Body of pancreas (tissue), 4 donors: ENCODE measurements at places on chromosomes 5 and 9. TPM values are rescaled to one million over a fixed set of nuclear protein-coding genes. Genes with fewer than 3 reads are reported as not detected.
A peak's percentile ranks its signal among the peaks of the same experiment; 100 is the strongest.

ITK gene
- total RNA-seq, result 2.6 TPM

LIX1 gene
- total RNA-seq, result not detected

DNA sequence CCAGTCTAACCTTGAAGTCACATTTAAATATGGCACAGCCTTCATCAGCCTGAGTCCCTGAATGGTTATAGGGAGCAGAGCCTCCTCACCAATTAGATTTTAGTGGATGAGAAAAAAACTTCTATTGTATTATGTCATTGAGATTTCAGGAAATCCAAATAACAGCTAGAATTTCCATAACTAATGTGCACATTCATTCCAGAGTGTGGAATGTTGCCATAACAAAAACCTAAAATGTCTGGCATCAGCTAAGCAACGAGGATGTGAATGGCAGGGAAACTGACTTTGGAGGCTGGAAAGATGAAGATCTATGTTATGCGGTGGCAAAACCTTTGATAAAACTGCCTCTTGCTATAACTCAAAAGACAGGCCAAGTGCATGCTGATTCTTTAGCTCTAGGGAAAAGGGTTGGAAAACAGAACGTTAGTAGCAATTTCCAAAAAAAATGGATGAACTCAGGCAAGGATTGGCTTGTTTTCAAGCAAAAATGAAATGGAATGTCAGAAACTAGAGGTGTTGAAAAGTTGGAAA lies 91.3 kb upstream of the NFIB start:
- no peaks in the 10 kb centered on the region for H3K4me1 ChIP-seq
- no peak for DNase-seq
- H3K36me3 ChIP-seq, result no peaks in the 10 kb centered on the region
- H3K27ac ChIP-seq, result no peak overlapping the region
- no peak overlapping the region for H3K4me3 ChIP-seq
- no peaks in the 10 kb centered on the region for H3K27me3 ChIP-seq

DNA sequence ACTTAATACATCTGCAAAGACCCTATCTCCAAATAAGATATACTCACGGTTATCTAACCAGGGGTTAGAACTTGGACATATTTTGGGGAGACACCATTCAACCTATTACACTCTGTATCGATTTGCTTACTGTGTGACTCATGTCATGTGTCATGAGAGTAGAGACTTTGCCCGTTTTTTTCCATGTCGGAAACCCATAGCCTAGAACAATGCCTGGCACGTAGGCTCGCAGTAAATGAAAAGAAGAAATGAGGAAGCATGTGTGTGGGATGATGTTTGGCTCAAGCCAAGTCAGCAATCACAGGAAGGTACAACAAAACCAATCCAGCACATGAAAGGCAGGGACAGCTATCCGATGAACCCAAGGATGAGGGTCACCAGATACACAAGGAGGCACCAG lies 94.6 kb upstream of the DNAH5 start:
- H3K27ac ChIP-seq, result no peak overlapping the region
- H3K4me1 ChIP-seq, result peaks cover 20% of the 10 kb centered on the region
- no peaks in the 10 kb centered on the region for H3K27me3 ChIP-seq

- no peak overlapping the region for H3K4me3 ChIP-seq
- H3K36me3 ChIP-seq, result no peaks in the 10 kb centered on the region
- no peaks in the 10 kb centered on the region for H3K4me1 ChIP-seq
- DNase-seq, result no peak
- no peak overlapping the region for H3K27ac ChIP-seq
Observed at GRCh38 chr5:150118561-150119229, 32.3 kb upstream of the CSF1R start.

DNA sequence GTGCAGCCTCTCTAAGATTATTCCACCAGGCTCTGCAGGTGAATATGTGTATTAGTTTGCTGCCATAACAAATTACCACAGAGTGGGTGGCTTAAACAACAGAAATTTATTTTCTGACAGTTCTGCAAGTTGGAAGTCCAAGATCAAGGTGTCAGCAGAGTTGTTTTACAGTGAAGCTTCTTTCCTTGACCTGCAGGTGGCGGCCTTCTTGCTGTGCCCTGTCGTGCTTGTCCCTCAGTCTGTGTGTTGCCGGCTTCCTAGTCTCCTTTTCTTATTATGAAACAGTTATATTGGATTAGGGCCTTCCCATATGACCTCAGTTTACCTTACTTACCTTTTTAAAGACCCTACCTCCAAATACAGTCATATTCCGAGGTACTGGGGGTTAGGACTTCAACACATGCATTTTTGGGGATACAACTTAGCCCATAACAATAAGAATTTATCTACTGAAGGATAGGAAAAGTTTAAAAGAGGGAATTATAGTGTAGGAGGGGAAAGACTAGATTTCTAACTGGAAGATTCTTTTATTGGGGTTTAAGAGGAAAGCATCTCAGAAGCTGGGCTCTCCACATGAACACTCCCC lies 97.4 kb downstream of the OSTF1 start:
- H3K27ac ChIP-seq, result no peak overlapping the region
- DNase-seq, result peak; percentile 56
- H3K4me1 ChIP-seq, result no peaks in the 10 kb centered on the region

PIK3R1 gene
- total RNA-seq, result 32.4 TPM
